ENCODE measurements at places on chromosomes 7 and 10.

- DNase-seq: no peak
These were observed 9.3 kb downstream of the ARL3 start for GRCh38 chr10:102704915-102705314.

DNA sequence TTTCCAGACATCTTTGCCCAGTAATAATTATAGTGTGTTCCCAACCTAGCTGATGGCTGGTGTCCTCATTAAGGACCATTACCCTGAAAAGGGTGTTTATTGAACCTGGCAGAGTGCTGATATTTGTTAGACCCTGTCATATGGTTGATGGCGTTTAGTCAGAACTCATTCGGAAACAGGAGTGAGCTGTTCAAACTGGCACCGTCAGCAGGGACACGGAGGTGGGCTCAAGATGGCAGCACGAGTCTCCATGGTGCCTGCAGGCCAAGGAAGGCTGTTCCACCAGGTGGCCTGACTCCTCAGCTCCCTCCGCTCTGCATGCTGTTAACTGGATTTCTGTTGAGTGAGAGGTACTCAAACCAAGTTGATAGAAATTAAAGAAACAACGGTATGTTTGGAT is 589.1 kb upstream of the MGMT start:
- DNase-seq: no peak

DNA sequence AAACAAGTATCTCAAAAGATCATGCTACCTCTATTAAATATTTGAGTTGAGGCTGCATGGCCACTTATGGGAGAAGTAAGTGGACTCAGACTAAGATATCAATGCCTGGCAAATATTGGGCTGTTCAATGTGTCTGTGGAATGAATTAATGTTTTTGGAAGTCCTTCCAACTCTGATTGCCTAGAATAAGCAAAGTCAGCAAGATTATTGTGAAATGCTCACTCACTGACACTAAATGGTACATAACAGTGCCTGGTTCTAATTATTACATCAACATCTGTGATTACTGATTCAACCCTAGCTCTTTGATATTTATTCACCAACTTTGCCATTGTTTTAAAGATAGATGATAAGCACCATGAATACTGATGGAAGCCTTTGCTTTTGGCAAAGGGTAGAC is 45.5 kb upstream of the HDAC9 start:
- DNase-seq: no peak

- no peak for DNase-seq
These were observed 82.7 kb upstream of the TFEC start for GRCh38 chr7:116113310-116113709.

- DNase-seq: peak; percentile 36
These were observed 760 bp upstream of the FOXK1 start for GRCh38 chr7:4681218-4681851.

- DNase-seq: no peak
These were observed 136.8 kb downstream of the LCOR start for GRCh38 chr10:96968682-96969423.

- DNase-seq: no peak
These were observed 35.2 kb downstream of the TNRC18 start for GRCh38 chr7:5388273-5388901.

Data from activated CD4-positive, alpha-beta T cell treated with anti-CD3 and anti-CD28 coated beads, Interleukin-2, amount 50 U/mL, for 48 hours (primary cell).